Sciatic nerve (tissue), 2 donors: ENCODE measurements at places on chromosomes 1 and 21. TPM values are rescaled to one million over a fixed set of nuclear protein-coding genes. Genes with fewer than 3 reads are reported as not detected.

DNA sequence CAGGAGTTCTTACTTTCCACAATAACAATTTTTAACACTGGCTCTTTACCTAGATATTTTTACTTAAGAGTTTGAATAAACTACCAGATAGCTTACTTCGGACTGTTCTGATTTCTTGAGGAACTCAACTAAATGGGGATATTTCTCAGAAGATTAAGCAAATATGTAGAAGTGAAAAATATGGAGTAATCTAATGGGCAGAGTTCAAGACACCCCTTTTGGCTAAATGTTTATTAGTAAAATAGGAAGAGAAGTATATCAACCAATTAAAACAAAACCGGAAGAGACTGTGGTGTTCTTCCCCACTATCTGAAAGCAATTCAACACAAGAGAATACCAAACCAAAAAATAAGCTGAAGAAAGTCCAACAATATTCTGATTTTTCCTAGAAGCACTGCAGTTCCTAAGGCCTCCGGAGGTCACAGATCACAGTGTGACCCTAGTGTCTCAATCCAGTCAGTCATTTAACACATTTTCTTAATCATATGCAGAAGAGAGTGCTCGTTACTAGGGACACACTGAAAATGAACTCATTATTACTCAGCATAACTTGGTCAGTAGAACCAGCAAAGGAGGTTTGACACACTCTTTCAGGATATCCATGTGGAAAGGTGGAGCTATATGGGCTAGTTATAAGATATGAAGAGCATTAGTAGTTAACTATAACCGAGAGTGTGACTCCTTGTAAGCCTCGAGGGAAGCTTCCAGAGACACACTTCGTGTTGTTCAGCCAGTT lies 5.2 kb downstream of the SIPA1L2 start:
- DNase-seq: no peak

DNA sequence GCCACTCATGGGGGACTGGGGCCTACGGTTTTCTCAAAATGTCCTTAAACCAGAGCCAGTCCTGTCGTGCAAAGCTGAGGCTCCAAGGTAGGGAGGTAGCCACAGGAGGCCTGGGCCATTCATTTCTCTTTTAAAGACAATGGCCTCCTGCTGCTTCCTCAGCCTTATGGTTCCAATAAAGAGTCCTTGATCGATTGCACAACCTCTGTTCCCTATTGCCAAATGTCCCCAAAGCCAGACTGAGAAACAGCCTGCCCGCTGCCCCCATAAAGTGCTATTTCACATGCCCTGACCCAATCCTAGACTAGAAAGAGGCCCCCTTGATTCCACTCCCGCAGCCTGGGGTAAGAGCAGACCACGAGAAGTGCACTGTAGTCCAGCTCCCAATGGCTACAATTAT lies 166.7 kb downstream of the CLIC6 start:
- DNase-seq: no peak

- DNase-seq: no peak
Measured at GRCh38 chr21:44330698-44331097, 8.5 kb downstream of the CFAP410 start.

- no peak for DNase-seq
Measured at GRCh38 chr1:200245473-200245872, 164.4 kb downstream of the ZNF281 start.

DNA sequence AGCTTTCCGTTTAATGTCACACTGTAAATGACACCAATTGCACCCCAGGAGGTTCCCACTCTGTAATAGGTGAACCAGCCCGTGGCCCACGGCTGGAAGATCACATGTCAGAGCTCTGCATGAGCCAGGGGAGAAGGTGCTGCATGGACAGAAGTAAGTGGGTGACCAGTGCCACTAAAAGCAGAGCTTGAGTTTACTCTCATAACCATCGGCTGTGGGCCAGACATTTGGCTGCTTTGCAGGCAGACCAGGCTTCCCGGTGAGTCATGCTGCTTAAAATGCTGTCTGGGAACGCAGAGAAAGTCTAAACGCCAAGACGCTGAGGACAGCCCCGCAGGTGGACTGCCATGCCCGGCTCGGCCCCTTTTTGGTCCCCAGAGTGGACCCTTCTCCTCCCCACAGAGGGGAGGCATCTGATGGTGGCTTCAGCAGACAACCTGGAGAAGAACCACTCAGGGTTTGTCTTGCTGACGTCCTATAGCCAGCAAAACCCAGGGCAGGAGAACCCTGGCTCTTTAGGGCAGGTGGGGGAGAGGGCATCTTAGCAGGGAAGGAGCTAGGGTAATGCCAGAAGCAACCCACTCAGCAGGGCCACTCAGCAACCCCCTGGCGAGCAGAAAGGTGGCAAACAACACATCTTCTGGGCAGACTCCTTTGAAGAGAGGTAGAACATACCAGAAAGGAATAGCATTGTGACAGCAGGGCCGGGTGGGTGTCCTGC lies 7.3 kb downstream of the KIAA2013 start:
- DNase-seq: no peak

GRCh38 chr1:116314305-116314919 lies 58.6 kb upstream of the ATP1A1 start:
- DNase-seq: no peak

GRCh38 chr1:178725466-178726086 lies 532 bp downstream of the RALGPS2 start:
- peak; percentile 68 for DNase-seq

GRCh38 chr1:208604295-208604694 lies 360.1 kb upstream of the PLXNA2 start:
- no peak for DNase-seq

DNA sequence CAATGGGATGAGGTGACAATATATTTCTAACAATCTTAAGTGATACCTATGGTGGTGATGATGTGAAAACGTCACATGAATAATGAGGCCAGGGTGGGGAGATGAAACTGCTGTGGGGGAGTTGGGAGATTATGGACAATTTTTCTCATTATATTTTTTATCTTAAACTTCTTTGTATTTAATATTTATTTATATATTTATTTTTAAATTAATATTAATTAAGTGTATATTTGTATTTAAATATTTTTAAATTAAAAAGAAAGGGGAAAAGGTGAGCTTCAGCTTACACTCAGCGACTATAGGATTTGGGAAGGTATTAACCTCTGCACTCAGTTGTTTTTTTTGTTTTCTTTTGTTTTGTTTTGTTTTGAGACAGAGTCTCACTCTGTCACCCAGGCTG lies 158.7 kb downstream of the PSMG1 start:
- no peak for DNase-seq

DNA sequence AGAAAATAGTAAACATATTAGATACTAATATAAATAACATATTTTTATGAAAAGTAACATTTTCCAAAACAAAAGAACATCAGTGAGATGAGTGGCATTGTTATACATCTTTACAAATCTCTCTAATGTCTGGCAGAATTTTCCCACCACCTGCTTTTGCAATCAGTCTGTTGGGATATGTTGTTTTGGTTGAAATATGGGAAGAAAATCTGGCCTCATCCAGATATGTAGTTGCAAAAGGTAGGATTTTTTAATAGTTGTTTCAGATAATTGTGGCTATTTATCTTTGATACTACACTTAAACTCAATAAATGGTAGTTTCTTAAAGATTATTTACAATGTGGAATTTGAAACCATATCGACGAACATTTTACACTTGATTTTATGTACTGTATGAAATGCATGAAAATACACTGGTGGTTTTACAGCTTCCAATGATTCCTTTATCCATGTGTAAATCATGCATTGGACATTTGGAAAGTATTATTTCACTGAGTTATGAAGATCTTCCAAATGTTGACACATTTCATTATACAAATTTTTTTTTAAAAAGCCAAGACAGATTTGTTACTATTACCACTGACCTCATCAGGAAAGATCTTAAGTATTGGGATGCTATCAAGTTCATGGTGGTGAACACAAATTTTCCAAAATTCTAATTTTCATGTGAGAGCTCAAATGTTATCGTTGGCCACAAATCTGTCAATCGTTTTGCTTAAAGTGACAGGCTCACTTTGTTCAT lies 74.1 kb upstream of the CD34 start:
- DNase-seq: no peak

- DNase-seq: peak; percentile 41
Measured at GRCh38 chr1:31571340-31572295, 4.7 kb upstream of the TINAGL1 start.

CLEC20A gene
- total RNA-seq: 3.2 TPM

DISP1 gene
- total RNA-seq: 23.9 TPM

CLDN19 gene
- total RNA-seq: 243 TPM

NBPF6 gene
- total RNA-seq: not detected

IRF6 gene
- 1.8 TPM for total RNA-seq

FAM43B gene
- total RNA-seq: 0.18 TPM

SPRR1A gene
- not detected for total RNA-seq

LCE6A gene
- not detected for total RNA-seq
